M059J (cell line): ENCODE measurements at places on chromosomes 3 and 15. TPM values are rescaled to one million over a fixed set of nuclear protein-coding genes. Genes with fewer than 3 reads are reported as not detected.
A peak's percentile ranks its signal among the peaks of the same experiment; 100 is the strongest.

The CCDC54 gene
- total RNA-seq: not detected in 2 replicates

The NAA50 gene
- total RNA-seq: 218 and 303 TPM in 2 replicates

The AP3B2 gene
- total RNA-seq: 0.12 TPM in 1 of 2 replicates, not detected in the other

The C2CD4A gene
- total RNA-seq: 0.05 TPM in 1 of 2 replicates, not detected in the other

The KIF7 gene
- total RNA-seq: 1.9 and 6.4 TPM in 2 replicates

The RYK gene
- total RNA-seq: 71.7 and 87.7 TPM in 2 replicates

The ZNF35 gene
- total RNA-seq: 9.3 and 15.5 TPM in 2 replicates

DNA sequence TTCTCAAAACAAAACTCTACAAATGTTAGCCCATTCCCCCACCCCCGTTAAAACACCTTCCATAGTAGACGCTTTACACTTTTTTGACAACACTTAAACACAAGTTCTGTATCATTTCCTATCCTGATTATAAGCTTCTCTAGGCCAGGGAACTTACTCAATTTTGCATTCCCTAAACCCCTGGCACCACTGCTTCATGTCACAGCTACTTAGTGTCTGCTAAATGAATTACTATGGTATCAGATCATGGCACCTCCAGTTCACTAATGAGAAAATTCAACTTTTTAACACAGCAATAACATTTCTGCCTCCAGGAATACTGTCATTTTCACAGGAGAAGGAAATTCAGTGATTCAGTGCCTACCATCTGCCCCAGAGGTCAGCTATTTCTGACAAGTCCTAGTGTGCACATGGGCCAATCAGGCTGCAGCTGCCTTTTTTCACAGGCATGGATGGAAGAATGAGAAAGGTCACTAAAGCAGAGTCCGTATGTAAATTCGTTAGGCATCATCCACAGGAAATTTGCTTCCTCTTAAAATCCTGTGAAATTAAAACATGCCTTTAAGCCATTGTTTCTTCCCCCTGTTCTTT, 18.5 kb downstream of the SFMBT1 start:
- DNase-seq: no peak

DNA sequence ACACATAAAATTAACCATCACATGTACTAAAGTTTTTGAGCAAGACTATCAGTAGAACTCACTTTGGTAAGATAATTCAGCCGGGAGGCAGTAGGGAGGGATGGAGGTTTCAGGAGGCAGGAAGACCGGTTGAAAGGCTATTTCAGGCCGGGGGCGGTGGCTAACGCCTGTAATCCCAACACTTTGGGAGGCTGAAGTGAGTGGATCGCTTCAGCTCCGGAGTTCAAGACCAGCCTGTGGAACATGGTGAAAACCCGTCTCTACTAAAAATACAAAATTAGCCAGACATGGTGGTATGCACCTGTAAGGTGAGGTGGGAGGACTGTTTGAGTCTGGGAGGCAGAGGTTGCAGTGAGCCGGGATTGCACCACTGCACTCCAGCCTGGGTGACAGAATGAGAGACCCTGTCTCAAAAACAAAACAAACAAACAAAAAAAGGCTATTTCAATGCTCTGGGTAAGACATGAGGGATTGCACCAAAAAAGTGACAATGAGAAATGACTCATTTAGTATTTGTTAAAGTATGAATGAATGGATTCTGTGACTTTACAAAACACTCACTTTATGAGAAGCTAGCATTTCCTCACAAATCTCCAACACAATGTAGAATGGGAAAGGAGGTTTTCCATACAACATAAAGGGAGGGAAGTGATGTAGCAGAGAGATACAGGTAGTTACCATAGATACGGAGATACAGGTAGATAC, 43.9 kb downstream of the SH3BP5 start:
- DNase-seq: no peak

DNA sequence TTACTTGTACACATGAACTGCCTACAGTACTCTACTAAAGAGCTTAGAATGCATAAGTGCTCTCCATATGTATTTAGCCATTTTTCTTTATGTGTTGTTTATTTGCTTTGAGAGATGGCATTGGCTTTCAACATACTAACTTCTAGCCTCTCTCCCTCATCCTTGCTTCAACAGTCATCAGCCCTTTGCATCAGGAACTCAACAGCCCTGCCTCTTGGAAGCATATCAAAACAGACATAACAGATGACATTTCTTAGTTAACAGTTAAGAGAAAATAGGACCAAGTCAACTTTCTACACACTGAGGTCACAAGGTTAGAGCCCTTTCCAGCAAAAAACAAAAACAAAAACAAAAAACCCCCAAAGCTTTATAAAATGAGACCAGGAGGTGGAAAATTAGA, 145.6 kb downstream of the TCF12 start:
- DNase-seq: no peak

DNA sequence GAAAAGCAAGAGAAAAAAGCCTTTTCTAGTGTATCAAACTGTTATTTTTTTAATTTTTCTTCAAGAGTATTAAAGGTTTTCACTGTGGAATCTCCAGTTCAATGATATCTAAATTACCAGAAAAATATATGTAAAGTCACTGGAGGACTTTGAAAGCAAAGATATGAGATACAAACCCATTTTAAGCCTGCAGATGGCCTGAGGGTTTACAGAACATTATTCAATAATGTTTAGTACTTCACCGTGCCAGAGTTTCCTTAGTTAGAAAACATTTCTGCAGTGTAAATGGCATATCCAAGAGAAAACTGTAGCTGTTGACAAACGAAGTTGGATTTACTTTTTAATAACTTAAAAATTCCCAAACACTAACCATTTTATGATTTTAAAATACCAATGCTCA, 529.4 kb upstream of the AGTR1 start:
- DNase-seq: no peak

- no peak for DNase-seq
These were observed 44.7 kb downstream of the RARB start for GRCh38 chr3:25472731-25473130.

DNA sequence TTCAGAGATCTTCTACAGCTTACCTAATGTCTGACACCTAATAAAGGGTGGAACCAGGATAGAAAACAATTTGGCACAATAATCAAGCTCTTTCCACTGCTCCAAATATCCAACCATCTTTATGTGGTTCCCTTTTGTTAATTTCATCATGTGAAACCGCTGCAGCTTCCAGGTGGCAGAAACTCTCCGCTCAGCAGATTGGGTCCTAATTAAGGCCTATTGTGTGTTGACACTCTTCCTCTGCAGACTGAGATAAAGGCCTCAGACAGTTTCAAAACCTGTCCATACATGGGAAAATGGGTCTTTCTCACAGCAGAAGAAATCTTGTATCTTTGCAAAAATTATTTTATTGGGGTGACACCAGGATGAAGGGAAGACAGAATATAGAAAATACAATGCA, 1002.4 kb upstream of the SEMA6D start:
- no peak for DNase-seq

- no peak for DNase-seq
These were observed 63.0 kb downstream of the SLTM start for GRCh38 chr15:58870451-58870850.

GRCh38 chr15:63312286-63312685, 34.9 kb downstream of the APH1B start:
- DNase-seq: no peak

DNA sequence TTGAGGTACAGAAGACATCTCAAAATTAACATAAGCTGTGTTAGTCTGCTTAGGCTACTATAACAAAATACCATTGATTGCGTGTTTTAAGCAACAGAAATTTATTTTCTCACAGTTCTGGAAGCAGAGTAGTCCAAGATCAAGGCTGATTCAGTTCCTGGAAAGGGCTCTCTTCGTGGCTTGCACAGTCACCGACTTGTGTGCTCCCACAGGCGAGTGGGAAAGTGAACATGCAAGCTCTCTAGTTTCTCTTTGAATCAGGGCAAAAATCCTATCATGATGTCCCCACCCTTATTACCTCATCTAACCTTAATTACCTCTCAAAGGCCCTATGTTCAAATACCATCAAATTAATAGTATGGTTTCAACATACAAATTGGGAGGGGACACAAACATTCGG, 505.9 kb downstream of the ZIC1 start:
- DNase-seq: peak; percentile 57

DNA sequence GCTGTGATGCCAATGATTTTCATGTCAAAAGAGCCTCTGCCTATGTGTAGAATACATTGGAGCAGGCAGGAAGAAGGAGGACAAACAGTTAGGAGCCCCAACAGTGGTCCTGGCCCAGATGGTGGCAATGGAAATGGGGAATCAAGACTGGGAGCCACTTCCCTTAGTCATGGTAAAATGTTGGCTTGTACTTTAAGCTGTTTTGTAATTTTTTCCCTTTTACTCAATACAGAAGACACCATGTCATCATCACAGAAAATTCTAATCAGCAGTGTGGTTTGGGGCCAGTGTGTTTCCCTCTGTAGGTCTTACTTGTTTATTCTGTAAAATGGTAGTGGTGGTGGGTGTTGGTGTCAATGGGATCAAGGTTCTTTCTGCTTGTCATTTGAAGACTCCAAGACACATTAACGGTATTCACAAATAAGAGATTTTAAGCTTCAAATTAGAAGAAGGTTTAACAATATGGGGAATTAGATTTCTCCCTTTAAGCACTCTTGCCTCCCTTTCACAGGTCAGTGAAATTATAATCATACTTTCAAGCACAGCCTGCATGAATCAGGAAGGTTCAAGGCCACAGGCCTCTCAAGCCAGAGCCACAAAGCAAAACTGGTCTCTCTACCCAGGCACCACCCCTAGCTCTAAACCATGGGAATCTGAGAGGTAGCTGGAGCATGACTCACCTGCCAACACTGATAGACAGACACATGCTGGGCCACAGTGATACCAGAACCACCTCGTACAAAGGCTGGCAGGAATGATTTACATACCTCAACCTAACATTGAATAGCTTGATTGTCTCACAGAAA, 24.9 kb downstream of the SIAH2 start:
- peak; percentile 92 for DNase-seq

GRCh38 chr3:99315896-99316295, 322.5 kb upstream of the COL8A1 start:
- DNase-seq: peak; percentile 92

DNA sequence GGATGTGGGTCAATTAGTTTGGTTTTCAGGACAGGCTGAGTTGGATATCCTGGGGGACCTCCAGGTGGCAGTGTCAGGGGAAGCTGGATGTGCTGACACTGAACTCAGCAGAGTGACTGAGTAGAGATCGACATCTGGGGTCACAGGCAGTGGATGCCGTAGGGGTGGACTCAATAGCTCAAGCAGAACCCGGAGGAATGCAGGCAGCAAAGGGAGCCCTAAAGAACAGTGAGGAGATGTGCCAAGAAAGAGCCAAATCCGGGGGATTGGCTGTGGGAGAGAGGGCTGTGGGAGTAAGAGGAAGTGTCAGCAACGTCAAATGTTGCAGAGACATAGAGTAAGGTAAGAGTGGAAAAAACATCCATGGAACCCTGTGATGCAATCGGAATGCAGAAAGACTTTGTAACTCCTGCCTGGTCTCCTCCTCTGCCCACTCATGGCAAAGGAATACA, 11.6 kb downstream of the CCR5AS start:
- DNase-seq: no peak

DNA sequence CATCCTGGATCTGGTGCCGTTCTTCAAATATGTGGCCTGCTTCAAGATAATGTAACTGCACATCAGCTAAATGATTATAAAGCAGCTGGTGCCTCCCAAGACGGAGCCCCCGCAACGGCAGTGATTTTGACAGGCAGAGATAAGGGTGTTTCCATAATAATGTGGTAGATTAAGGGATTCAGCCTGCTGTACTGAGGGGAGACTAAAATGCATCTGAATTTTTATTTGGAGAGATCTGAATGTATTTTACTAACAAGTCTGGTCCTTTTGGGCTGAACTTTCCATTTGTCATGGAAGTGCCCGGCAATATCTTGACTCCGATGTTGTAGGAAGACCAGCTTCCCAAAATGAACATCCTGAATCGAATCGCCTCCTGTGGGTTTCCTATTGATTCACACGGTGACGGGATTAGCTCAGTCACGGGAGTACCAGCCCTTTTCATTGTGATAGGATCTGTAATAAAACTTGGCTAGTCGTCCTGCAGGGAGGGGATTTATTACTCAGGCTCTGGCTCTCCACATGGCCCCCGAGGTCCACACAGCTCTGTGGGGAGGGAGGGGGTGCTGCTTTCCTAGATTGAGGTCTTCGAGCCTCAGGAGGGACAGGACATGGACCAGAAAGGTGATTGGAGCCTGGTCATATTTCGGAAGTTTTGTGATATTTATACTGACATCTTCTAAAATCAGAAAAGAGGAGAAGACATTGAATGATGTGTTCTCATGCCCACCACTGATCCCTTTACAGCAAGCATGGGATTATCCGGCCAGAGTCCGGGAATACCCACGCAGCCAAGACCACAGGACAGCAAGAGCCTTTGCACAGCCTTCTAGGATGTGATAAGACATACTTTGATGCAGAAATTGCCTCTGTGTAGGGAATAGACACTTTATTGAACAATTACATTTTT, 2.5 kb upstream of the PCSK6 start:
- DNase-seq: no peak

DNA sequence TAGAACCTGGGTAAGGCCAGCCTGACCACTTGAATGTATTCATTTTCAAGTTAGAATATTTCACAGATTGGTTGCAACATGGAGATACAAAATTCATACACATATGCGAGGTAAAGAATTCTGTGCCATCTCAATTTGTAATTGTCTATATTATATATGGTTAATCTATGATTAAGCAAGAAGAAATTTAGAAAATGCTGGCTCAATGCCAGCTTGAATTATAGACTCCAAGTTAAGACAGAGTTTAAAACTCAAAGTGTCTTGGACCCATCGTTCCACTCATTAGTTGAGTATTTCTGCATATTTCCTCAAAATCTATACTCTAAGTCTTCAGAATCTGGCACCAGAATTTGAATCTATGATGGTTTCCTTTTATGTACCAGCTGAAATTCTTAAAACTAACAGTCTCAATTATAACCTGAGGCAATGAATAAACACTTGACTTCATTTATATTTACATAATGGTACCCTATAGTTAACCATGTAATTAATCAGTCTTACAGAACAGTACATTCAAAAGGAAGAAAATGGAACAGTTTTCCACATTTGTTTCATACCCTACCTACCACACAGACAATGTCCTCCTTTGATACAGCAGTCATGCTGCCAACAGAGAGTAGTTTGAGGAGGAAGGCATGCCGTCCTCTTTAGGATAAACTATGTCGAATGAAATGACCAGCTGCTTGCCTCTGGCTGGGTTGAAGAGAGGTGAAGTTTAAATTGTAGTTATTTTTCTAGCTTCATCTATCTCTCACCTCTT, 95.7 kb downstream of the CD47 start:
- DNase-seq: no peak

DNA sequence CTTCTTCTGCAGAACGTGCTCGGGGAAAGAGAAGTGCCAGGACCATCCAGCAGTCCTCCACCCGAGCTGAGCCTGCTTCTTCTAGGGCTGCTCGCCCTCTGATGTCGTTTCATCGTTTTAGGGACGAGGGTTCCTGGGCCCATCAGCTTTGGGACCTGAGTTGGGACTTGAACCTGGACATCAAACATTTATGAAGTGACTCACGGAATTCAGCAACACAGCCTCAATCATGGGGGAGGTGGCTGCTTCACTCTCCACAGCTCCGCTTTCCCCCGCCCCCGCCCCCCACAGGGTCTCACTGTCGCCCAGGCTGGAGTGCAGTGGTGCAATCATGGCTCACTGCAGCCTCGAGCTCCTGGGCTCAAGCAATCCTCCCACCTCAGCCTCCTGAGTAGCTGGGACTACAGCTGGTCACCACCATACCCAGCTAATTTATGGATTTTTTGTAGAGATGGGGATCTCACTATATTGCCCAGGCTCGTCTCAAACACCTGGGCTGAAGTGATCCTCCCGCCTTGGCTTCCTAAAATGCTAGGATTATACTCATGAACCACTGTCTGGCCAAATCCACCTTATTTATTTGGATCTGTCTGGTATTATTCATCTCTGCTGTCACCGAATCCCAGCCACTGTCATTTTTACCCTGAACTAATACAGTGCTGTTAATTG, 725 bp upstream of the SCAMP2 start:
- DNase-seq: no peak

- DNase-seq: no peak
These were observed 7.7 kb downstream of the MAP1A start for GRCh38 chr15:43525131-43525530.
